Stimulated activated CD8-positive, alpha-beta memory T cell treated with anti-CD3 and anti-CD28 coated beads, Interleukin-2, amount 100 ng/mL, for 1 hour (primary cell): ENCODE measurements at places on chromosomes 2 and 18.

DNA sequence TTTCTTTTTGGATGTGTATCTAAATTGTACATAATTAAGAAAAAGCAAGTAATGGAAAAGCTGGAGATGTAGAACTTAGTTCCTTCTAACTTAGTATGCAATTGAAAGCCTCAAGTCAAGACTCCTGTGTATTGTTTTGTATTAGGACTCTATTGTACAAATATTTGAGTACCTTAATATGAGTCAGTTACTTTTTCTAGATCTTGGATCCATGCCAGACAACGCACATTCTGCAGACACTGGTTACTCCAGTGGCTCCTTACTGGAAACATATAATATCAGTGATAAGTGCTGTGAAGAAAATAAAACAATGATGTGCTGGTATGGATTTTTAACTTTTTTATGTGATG lies 1.5 kb downstream of the SLC39A10 start:
- DNase-seq, result no peak

DNA sequence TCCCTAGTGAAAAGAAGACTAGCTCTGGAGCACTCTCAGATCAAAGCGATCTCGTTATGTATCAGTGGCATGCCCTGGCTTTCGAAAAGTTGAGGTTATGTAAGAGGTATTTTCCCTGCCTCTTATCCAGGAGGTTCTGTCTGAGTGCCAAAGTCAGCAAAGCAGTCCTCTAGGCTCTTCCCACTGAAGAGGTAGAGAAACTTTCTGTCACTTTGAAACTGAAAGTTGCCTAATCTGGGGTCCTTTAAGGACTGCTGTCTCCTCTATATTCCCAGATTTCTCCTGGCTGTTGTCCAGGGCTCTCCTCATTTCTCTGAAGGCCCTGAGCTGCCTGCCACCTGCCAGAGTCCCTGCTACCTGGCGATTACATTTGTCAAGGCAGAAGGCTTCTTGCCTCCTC lies 96.3 kb downstream of the B3GNT2 start:
- no peak for DNase-seq

DNA sequence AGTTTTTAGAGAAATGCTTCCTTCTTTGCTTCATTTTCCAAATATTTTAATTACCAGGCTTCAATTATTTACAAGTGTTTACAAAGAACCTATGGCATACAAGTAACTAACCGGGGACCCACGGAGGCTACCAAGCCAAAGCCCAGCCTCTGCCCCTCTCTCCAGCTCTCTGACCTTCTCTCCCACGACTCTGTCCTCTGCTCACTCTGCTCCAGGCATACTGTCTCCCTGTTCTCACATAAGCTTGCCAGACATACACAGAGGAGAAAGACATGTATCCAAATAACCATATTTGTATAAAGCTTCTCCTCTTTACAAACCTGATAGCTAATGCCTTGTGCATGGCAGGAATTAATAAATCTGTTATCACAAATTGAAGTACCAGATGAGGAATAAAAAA lies 141.3 kb downstream of the ZNF521 start:
- DNase-seq, result no peak

DNA sequence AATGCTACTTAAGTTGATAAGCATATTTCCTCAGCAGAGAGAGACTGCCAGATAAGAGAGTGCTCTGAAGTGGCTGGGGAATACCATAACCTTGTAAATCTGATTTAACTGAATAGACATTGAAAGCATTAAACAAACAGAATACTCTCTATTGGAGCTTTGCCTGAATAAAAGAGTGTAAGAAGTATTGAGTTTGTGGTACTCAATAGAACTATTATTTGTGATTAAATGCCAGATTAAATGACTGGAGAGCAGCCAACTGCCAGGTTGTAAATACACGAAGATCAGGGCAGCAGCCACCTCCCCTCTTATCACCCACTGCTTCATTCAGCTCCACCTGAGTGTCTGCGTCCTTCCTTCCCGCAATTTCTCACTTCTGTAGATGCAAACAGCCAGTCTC lies 373.6 kb downstream of the DCDC2C start:
- DNase-seq, result no peak

DNA sequence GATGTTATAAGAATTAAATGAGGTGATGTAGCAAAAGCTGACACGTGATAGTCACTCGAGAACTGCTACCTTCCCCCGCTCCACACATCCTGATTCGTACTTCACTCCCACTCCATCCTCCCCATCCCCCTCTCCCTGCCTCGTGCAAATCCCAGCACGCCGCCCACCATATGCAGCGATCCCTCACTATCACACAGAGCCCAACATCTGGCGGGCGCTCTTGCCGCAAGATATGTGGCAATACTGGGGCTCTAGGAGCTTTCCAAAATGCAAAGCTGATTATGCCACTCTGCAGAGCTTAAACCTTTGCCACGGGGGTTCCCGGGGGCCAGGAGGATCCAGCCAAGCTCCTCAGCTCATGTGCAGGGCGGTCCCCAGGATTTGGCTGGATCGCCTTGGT lies 37.4 kb downstream of the DNMT3A start:
- DNase-seq, result no peak

- DNase-seq, result no peak
Observed at GRCh38 chr2:28252311-28252710, 140.3 kb upstream of the FOSL2 start.

DNA sequence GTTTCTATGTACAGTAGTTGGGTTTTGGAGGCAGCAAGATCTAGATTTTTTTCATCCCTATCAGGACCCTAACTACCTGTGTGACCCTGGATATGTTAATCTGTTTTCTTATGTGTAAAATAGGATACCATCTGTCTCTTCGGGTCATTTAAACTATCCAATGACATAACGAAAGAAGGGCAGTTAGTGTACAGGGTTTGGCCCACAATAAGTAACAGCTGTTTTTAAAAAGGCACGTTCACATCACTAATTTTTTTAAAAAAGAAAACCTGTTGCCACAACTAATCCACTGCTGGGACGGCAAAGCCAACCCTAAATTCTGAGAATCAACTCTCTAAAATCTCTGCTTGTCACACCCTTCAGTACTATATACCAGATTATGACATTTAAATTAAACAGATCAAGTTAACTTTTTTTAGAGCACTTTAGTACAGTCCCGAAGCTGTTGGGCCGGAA lies 869 bp downstream of the USP40 start:
- no peak for DNase-seq

DNA sequence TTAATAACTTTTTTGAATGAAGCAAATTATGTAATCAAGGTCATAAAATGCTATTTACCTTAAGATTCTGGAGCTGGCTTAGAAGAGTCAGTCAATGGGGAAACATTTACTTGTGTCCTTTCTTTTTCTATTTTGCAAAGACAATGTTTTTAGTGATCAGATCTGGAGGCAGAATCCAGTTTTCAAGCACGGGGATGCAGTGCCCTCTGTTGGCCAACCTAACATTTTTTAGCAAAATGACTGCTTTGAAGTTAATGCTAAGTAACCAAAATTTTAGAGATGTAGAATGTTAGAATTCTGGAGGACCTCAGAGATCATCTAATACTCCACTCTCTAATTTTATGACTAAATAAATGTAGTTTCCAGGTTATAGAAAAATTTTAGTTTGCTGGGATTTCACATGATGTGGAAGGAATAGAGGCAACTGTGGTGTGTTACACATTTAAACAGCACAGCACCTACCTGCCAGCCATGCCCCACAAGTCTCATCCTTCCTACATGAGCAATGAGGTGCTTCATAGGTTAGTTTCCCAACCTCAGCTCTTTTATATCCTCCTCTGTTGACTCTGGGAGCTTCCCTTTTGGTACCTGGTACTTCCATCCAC lies 23.6 kb upstream of the SLC9A4 start:
- peak; percentile 43 for DNase-seq

DNA sequence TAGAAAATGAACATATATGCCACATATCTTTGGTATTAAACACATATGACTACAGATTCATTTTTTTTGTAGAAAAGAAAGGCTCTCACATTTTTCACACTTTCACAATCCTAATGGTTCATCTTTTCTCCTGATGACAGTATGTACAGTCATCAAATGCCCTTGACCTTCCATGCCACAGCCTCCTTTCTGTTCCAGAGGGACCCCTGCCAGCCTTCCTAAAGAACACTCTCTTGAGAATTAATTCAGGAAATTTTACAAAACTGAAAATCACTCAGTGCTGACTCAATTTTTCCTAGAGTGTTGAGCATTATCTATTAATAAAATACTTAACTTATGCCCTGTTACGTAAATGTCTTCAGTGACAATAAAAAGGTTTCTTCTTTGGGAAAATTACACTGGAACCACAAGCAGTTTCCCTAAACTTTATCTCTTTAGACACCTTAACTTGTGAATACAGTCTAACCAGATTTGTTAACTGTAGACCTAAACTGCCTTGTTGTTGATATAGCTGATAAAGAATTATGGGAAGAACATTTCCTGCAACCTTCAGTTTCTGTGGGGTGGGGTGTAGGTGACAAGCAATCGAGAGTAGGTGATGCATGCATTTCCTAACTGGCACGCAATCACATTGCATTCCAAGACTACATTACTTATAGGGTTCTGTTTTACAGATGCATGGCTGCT lies 15.3 kb upstream of the ACOXL start:
- no peak for DNase-seq

- no peak for DNase-seq
Observed at GRCh38 chr2:54255230-54256090, 569 bp downstream of the TSPYL6 start.

- DNase-seq, result no peak
Observed at GRCh38 chr2:130389783-130390182, 33.9 kb downstream of the PTPN18 start.

GRCh38 chr2:2547451-2547850 lies 216.4 kb upstream of the MYT1L start:
- DNase-seq, result no peak

- DNase-seq, result no peak
Observed at GRCh38 chr2:234579231-234579962, 82.5 kb upstream of the ARL4C start.
